ENCODE measurements at places on chromosomes 13 and 19.

DNA sequence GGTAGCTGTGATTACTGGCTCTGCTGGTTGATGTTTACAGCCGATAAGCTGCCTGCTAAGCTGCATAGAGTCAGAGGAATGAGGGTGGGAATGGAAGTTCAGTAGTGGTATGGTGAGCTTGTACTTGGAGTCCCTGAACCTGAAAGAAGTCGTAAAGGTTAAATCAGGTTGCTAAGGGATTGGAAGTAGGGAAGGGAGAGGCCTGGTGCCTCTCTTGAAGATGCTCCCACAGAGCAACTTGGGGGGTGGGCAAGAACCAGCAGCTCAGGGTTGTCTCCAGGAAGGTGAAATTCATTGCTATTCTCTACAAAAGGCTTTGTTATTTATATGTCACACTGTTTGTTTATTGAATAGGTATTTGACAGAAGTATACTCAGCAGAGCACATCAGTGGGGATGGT, 73.8 kb upstream of the OLFM4 start:
- DNase-seq, result no peak

GRCh38 chr19:35577918-35578317, 8.1 kb upstream of the PMIS2 start:
- DNase-seq, result no peak

DNA sequence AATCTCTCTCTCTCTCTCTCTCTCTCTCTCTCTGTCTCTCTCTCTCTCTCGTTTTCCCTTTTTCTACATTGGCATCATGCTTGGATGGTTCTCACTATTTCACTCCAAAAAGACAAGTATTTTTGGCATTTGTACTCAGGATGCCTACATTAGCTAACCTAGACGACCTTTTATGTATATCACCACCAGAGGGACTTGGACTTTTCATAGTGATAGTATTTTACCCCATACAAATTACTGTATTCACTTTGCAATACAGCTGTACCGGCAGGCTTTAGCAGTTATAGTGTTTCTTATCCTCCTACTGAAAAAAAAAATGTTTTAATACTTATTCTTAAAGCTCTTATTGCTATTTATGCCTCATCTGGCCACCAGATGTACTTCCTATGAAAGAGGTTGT, 687.2 kb upstream of the KLHL1 start:
- no peak for DNase-seq

DNA sequence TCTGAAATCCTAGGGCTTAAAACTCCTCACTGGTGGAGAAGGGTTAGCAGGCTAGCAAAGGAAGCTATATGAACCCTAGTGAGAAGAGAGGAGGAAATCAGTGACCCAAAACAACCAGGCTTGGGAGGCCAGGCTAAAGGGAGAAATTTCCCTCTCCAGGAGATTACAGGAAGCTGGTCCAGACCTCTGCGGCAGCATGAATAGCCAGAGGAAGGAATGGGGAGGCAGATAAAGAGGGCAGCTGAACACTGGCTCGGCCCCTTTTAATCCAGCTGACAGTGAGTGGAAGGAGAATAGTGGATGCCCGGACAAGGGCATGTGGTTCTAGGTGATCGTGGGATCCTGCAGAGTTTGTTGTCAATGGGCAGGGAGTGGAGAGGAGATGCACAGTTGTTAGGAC, 130.6 kb downstream of the COG6 start:
- DNase-seq, result no peak

DNA sequence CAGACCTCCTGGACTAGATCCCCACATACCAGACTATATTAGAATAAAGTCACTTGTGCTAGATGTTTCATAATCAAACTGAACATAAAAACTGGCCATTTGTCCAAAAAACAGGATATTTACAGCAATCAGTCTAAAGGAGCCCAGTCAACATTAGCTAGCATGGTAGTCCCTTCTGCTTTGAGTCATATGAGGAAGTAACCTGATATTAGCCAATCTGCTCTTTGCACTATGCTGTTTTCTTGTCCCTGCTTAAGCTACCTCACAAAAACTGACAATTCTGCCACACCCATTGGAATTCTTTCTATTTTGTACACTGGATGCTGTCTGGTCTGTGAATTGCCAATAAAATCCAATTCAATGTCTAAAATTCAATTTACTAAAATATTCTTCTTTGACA, 1824.2 kb downstream of the OLFM4 start:
- DNase-seq, result no peak

- DNase-seq, result peak; percentile 24
These were observed at the start of gene RGCC for GRCh38 chr13:41456768-41457588. Gene RGCC, plus strand, starts transcription at chr13:41457550. Its CDS starts 158 bp downstream, at chr13:41457708.

- no peak for DNase-seq
These were observed 614.8 kb downstream of the DACH1 start for GRCh38 chr13:71252184-71252704.

DNA sequence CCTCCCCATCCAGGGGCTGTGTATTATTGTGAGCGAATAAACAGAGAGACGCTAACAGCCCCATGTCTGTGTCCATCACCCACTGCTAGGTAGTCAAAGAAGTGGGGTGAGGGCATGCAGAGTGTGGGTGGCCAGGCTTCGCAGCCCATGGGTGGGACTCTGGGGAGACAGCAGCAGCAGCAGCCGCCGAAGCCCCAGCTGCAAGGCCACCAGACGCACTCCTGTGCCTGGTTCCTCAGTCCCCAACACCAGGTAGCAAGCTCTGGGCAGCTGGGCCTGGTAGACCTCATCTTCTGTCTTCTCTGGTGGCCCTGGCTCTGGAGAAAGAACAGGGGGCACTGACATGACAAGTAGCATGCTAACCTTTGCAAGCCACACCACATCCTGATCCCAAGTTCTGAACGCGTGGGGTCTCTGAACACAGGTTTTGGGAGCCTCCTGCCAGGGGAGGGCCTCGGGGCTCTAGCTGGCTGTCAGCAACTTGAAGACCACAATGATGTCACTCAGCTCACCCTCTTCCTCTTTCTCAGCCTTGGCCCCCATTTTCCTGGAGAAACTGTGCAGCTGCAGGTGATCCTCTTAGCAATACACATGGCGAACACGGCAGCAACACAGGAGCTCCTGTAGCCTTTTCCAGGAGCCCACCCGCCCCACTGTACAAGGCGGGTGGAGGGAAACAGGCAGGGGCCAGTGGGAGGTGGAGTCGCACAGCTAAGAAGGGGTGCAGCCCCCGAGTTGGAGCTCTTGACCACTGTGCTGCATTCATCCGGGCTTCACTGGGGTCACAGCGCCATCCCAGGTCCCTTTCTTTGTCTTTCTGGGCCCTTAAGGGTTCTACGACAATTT, 5.8 kb downstream of the FUZ start:
- no peak for DNase-seq

- no peak for DNase-seq
These were observed 4.7 kb upstream of the UBE2M start for GRCh38 chr19:58563034-58563573.

- no peak for DNase-seq
These were observed 35.1 kb downstream of the INTS6 start for GRCh38 chr13:51417716-51418115.

DNA sequence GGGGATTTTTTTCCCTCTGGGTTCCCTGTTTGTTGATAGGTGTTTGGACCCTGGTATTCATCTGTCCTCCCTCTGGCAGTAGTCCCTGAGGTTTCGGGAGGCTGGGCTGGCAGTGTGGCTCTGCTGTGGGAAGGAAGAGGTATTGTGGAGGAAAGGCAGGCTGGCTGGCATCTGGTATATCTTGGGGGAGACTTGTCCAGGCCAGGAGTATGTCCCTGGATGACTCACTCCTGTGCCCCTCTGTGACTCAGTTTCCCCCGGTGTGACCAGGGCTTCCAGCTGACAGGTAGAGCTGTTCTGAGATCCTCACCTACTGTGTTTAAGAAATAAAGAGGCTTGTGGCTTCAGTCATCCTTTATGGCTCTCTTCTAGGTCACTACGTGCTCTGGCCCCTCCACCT, 14.2 kb upstream of the ZNF492 start:
- DNase-seq, result no peak

DNA sequence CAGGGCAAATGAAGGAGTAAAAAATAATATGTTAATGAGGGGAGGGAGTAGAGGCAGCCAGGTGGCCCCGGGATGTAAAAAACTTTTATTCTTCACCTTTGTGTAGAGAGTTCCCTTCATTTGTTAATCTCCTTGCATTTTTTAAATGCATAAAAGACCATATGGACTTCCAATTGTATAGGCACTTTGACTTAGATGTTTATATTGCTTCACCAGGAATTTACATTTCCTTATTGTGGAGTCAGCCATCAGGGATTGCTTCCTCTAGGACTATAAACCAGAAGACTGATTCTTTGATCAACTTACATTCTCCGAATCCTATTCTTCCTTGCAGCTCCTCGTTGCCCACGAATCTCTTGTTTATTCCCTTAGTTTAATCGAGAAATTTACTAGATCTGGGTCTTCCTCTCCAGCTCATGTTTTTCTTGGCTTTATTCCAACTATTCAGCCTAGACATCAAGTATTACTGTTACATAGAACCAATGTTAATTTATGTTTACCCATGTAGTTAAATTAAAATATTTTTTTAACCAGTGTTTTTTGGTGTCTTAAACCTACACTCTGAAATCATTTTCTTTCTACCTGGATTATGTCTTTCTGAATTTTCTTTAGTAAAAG, 1187.0 kb upstream of the SLC10A2 start:
- no peak for DNase-seq

- DNase-seq, result no peak
These were observed 919 bp downstream of the VAV1 start for GRCh38 chr19:6773323-6773931.

DNA sequence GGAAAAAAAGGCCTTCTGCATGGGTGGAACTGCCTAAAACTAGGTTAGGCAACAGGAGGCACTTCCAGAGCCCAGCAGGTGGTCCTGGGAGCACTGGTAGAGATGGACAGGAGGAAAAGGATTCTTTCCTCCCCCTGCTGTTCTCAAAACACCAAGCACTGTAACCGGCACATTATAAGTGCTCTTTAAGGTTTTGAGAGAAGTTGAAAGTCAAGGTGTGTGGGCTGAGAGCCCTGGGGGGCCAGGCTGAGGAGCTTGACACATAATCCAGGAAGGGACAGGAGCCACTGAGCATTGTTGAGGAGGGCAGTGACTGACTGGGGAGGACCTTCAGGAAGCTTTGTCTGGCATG, 32.3 kb downstream of the SPATA13 start:
- no peak for DNase-seq

DNA sequence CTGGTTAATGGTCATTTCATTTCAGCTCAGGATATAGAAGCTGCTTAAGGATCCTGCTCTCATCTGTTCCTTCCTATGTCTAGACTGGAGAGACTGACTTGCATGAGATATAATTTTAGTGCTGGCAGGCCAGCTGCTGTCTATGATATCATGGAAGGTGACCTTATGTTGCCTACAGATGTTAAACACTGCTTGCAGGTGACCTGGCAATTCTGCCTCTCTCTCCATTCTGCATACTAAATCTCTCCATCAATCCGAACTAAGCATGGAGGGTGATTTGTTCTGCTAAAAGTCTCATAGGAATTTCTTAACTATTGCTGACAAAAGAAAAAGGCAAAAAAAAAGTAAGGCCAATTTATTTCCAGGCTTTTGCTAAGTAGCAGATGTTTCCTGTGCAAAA, 81.0 kb downstream of the CCNA1 start:
- DNase-seq, result no peak

- no peak for DNase-seq
These were observed 1.1 kb downstream of the EHD2 start for GRCh38 chr19:47714339-47714738.

GRCh38 chr13:50079655-50080202, 64.5 kb downstream of the KCNRG start:
- DNase-seq, result no peak

DNA sequence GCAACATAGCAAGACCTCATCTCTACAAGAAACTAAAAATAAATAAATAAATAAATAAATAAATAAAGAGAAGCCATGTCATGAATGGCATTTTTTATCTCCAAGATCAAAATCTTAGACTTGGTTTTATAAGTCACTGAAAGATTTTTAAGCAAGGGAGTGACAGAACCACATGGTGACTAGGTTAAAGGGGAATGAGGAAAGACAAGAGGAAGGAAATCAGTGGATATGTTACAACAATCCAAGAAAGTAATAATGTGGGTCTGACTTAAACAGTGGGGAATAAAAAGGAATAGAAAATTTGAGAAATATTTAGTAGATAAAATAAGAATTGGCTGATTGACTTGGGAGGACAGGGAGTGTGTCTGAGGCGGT, 18.8 kb upstream of the MED4 start:
- no peak for DNase-seq

DNA sequence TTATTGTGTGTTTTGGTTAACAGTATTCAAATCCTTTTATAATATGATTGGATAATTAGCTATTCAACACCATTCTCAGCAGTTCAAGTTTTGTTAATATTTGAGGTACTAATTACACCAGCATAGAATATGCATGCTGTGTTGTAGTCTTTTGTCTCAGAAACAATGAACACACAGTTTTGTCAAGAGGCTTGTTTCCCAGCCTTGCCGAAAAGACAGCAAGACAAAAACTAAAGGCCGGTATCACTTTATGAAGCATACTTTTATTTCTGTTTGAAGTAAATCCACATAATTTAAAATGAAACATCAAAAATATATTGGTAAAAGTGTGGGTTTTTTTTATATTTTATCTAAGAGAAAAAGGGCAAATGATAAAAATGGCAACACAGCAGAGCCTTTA, 7.5 kb downstream of the GPR180 start:
- DNase-seq, result no peak

- no peak for DNase-seq
These were observed 1.8 kb upstream of the LILRB4 start for GRCh38 chr19:54660964-54661363.

DNA sequence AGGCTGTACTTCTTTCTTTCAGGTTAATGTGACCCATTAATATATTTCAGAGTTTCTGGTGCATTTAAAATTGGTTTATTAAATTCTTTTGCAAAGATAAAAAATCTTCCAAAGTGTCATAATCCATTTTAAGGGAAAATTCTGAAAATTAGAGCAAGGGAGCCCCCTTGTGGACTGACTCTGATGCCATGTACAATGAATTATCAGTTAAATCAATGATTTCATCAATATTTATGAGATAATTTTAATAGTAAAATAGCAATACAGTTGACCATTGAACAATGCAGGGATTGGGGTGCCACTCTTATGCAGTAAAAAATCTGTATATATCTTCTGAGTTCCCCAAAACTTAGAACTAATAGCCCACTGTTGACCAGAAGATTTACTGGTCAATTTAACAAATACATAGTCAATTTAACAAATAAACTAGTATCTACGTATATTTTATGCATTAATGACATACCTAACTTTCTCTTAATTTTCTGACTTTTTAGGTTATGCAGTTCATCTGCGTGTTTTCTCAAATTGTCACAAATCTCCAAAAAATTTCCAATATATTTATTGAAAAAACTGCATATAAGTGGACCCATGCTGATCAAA, 479.1 kb upstream of the MIR17HG start:
- no peak for DNase-seq

DNA sequence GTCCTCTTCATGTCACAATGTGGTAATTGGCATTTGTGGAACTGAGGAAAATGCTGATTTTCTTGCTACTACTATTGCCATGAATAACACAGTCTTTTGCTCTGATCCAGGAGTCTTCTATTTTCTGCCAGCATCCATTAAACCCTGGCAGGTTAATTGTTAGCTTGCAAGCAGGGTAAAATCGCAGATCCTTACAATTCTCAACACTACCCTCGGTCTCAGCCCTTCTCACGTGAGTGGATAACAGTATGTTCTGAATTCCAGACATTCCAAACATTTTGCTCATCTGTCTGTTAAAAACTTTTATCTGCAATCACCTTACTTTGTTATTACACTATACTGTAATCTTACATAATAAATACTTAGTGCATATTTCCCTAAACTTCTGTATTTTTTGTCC, 251.3 kb upstream of the ATXN8OS start:
- DNase-seq, result no peak

Data from NCI-H1930 (cell line).